Stimulated activated CD8-positive, alpha-beta memory T cell treated with anti-CD3 and anti-CD28 coated beads, Interleukin-4, amount 100 ng/mL, for 1 hour (primary cell): ENCODE measurements at places on chromosomes 5 and 9.

- peak; percentile 71 for DNase-seq
These were observed at the start of gene EIF4EBP3 for GRCh38 chr5:140547508-140548299. Gene EIF4EBP3 (plus strand): TSS chr5:140547662. CDS start chr5:140547738, 76 bp downstream.

DNA sequence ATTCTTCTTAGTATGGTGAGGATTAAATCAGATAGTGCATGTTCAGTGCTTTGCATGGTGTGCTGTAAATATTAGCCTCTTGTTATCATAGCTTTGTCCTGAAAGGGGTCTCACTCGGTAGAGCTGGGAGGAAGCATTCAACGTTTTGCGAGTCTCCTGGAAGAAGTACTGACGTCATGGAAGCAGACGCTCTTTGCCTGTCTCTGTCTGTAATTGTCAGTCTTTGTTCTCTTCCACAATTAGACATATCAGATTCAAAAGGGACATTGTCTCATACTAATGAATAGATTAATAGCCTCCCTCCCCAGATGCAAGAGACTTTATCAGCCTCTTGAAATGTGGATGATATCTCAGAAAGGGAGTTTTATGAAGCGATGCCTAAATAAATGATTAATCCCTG is 91.8 kb upstream of the CXCL14 start:
- no peak for DNase-seq

DNA sequence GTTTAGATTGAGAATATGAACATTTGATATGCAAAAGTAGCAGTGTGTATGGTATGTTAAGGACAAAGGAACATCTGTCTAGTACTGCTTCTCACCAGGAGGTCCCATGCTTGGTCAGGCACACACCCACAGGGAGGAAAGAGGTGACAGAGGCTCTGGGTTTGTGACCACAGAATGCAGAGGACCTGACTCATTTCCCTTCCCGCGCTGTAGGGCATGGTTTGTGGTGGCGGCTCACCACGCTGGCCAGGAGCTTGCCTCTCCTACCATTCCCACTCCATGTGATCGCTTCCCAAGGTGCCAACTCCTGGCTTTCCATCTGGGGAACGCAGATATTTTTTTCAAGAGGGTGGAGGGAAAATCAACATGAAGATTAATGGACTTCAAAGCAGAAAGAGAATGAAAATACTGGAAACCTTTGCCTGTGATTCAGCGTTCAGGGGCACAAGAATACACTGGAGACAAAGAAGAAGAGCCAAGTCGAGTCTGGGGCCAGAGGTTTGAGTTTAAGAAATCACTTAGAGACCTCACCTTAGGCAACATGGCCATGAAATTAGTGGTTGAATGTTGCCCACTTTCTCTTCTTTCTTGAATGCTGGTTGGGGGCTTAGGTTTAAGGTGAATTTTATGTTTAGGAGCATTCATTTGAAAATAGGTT is 477.8 kb downstream of the CCDC171 start:
- no peak for DNase-seq

GRCh38 chr5:108381350-108381953 is 446 bp downstream of the FBXL17 start:
- peak; percentile 44 for DNase-seq

DNA sequence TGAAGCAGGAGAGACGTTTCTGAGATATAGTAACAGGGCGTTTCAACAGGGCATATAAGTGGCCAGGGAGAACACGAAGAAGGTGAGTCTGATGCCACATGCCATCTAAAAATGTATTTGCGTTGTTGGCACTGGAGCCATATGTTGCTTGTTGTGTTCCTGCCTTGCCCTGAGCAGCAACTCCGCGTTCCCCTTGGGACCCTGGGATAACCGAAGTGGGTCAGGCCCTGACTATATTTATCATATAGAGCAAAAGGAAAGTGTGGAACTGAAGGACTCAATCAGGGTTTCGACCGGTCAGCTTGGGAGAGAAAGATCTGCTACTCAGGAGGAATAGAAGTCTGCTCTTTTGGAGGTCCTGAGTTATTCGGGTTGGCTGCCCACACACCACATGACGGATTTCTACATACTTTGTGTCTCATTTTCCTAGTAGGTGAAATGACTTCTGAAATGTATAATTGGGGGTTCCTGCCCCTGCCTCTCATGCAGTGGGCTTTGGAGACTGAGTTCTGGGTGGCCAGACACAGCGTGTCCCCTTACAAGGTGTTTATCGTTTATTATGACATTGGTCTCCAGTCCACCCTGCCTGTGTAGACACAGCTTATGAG is 3.0 kb downstream of the STC2 start:
- no peak for DNase-seq

DNA sequence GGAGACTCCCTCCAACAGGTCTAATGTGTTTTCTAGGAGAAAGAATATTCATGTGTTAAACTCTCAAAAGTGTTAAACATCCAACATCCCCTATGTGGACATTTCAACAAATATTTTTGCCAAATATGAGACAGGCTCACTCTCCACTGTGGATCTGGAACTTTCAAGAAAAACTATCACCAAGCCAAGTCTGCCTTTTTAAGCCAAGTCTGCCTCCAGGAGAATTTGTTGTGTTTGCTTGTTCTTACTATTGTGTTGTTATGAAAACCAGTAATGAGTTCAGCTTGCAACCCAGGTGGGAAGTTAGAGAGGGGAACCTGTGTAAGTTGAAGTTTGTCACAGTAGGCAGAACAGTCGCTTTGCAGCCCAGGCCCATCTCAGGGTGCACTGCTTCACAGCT is 228.1 kb downstream of the NFIB start:
- DNase-seq: no peak
